ENCODE measurements at places on chromosomes 2 and 18.

DNA sequence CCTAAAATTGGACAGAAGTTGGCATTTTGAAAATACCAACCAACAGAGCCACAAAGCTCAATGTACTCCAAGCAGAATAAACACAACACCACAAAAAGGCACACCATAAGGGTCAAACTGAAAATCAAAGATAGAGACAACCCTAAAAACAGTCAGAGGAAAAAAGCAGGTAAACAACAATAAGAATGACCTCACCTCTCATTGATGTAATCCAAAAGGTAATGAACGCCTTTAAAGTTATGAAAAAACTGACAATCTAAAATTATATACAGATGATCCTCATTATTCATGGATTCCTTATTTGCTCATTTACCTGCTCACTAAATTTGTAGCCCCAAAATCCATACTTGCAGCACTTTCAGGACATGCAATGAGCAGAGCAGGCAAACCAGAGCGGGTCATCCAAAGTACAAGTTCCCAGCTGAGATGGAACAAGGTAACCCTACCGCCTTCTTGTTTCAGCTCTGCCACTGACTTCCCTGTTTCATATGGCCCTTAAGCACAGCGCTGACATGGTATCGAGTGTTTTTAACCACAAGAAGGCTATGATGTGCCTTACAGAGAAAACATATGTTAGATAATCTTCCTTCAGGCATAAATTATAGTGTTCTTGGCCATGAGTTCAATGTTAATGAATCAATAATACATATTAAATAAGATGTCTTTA lies 17.0 kb downstream of the RTN4 start:
- DNase-seq, result no peak

DNA sequence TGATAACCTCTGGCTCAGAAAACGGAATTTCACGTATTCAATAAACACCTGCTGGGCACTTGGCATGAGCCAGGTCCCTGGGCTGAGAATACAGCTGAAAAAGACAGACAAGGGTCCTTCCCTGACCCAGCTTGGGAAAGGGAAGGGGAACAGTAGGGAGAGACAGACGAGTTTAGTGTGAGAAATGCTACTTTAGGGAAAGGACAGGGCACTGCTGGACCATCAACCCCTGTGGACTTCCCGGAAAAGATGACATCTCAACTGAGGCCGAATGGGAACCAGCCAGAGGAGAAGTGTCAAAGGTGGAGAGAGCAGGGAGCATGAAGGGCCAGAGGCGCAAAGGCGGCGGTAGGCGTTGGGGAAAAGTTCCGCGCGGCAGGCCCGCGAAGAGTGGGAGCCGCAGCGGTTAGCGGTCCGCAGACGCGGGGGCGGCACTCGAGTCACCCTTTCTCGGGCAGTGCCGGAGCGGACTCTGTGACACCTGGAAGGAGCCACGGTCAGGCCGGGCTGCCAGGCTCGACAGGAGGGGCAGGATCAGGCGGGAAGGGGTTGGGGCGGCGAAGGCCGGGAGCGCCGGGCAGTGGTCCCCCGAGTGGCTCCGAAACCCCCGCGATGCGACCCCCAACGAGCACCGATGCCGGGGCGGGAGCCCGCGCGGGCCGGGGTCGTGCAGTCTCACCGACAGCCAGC lies 519 bp downstream of the TEX261 start:
- DNase-seq, result no peak

DNA sequence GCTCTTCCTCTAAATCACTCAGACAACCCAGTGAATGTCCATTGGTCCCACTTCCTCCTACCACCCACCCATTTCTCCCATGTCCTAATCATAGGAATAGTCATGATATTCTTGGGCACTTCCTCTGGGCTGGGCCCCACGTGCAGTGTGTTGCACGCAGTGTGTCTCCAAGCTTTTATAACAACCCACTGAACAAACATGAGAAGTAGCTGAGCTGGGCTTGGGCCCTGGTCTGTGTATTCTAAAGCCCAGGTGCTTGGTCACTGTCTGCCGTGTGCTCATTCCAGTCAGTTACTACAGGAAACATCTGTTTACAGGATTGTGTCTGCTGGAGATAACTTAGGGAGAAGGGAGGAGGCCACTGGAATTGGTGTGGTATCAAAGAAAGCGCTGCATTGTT lies 64.2 kb upstream of the THOC1 start:
- no peak for DNase-seq

GRCh38 chr18:53457068-53457467 lies 767.4 kb downstream of the MBD2 start:
- DNase-seq, result no peak

- DNase-seq, result no peak
These were observed 893.8 kb upstream of the CELF4 start for GRCh38 chr18:38459131-38459994.

DNA sequence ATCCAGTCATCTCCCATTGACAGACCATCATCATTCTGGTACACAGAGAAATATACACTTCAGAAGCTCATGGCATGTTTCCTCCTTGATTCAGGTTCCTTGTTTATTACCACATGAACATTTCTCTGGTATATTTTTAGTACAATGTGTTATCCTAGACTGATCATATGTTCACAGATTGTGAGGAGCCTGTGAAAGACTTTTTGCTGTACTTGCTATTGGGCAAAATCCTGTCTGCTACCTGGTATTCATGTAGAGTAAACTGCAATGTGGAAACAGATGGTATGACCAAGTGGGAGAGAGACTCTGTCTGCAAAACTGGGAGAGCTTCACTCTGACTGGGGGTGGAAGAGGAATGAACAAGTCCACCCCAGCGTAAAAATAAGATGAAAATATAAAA lies 657.2 kb downstream of the IRS1 start:
- no peak for DNase-seq

GRCh38 chr2:53442093-53442492 lies 325.5 kb upstream of the CHAC2 start:
- no peak for DNase-seq

GRCh38 chr18:68662754-68663153 lies 52.2 kb downstream of the TMX3 start:
- DNase-seq, result no peak

GRCh38 chr2:8587920-8588830 lies 93.7 kb upstream of the ID2 start:
- DNase-seq, result no peak

- no peak for DNase-seq
These were observed 167.2 kb downstream of the TRIB2 start for GRCh38 chr2:12883906-12884305.

GRCh38 chr18:25962176-25962575 lies 128.2 kb downstream of the SS18 start:
- no peak for DNase-seq

GRCh38 chr18:29154196-29154757 lies 977.3 kb upstream of the CDH2 start:
- DNase-seq, result no peak

DNA sequence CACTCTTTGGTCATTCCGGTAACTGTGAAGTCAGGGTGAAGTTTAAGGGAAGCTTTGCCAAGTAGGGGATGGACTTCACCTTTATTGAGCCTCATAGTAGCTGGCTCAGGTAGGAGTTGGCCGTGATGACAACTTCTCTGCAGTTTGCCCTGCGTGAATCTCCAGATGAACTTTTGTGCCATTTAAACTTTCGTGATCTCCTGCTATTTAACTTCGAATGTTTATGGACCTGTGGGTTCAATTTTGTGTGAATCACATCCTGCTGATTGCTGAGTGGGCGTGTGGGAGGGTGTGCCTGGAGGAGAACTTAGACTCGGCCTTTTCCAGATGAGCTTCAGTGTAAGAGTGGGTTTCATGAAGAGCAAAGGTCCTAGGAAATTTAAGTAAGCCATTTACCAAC lies 4.2 kb downstream of the UGT1A1 start:
- no peak for DNase-seq

GRCh38 chr2:112474844-112475486 lies 7.0 kb upstream of the TTL start:
- DNase-seq, result no peak

- no peak for DNase-seq
These were observed 4.0 kb downstream of the KIF1A start for GRCh38 chr2:240815761-240816583.

DNA sequence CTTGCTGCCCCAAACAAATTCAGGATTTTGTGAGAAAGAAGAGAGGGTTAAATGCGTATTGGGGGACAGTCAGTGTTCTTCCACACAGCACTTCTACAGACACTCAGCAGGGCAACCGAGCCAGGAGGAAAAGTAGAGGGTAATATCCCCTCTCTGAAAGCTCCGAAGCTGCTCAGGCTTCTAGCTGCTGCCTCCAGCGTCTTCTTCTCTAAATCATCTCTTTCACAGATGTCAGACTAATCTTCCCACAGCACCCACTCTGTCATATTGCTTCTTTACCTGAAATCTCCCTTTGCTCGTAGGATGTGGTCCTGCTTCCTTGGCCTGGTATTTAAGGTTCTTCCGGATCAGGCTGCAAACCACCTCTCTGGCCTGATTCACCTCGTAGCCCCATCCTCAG lies 117.6 kb upstream of the HAAO start:
- DNase-seq, result no peak

GRCh38 chr2:117502121-117502520 lies 312.4 kb upstream of the DDX18 start:
- DNase-seq, result no peak

DNA sequence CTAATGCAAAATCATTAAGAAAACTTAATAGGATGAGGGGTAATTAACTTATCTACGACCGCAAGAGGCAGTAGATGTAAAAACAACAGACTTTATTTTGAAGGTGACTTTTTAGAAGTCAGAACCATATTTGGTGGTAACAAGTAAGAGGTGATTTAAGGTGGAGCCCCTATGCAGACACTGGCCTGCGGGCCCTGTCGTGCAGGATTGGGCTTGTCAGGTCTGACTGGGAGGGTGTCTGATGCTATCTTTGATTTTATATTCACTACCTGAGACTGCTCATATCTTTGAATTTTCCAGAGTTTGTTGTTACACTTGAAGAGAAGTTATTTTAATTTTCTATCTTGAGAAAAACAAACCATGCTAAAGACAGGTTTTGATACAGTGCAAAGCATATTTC lies 29.1 kb upstream of the SCLY start:
- DNase-seq, result no peak

- no peak for DNase-seq
These were observed 124.9 kb downstream of the GLI2 start for GRCh38 chr2:120860579-120860922.

- no peak for DNase-seq
These were observed 105.9 kb upstream of the RMDN2 start for GRCh38 chr2:37819186-37819585.

GRCh38 chr2:182904844-182905243 lies 38.4 kb upstream of the FRZB start:
- no peak for DNase-seq

GRCh38 chr2:36716111-36716510 lies 19.6 kb downstream of the VIT start:
- DNase-seq, result no peak

- no peak for DNase-seq
These were observed 164.6 kb upstream of the RMP24 start for GRCh38 chr18:35807811-35808335.

GRCh38 chr2:13607139-13607538 lies 890.4 kb downstream of the TRIB2 start:
- no peak for DNase-seq

DNA sequence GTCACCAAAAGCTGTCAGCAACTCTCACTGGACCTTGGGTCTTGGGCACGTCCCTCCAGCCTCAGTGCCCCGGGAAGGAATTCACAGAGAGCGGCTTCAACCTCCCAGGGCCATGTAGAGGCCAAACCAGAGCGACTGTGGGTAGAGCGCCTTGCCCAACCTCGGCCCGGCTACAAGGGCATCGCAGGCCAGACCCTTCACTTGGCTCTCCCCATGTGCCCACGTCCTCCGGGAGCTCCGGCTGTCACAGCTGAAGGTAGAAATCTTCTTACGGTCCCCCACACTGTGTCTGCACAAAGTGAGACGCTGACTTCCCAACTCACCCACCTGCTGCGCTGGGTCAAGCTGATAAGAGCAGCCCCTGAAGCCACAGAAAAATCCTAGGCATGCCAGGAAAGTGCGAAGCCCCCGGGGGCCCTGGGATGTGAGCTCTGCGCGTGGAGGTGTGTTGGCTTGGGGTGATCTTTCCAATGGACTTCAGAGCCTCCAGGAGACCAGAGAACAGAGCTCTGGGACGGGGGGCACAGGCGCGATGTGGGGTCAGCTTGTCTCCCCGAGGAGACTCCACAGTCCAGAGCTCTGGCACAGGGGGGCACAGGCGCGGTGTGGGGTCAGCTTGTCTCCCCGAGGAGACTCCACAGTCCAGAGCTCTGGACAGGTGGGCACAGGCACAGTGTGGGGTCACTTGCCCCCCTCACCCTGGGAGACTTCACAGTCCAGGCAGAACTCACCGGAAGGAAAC lies 105.5 kb downstream of the RTP5 start:
- DNase-seq, result no peak

DNA sequence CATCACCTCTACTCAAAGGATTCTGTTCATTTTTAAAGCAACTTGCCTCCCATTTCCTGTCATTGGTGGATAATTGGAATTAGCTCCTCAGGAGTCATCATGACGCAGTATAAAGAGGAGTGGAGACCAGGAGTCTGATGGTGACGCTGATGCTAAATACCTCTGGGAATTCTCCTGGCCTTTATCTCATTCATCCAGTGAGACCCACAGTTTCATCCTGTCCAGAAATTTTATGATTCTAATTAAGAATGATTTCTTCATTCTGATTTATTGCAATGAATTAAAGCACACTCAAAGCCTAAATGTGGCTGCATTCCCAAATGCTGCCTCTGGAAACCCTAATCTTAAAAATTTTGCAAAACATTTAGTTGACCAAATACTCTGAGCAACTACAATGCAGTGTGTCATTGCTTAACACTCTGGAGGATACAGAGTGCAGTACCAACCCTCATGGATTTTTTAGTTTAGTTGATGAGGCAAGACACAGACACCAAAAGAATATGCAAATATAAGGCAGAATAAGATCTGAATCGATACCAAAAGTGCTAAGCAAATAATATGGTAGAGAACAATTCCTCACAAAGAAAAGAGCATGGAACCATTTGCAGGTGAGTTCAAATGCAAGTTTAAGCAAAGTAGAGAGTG lies 236.2 kb downstream of the ETAA1 start:
- DNase-seq, result no peak

GRCh38 chr18:61203151-61203550 lies 130.1 kb upstream of the CDH20 start:
- no peak for DNase-seq

- no peak for DNase-seq
These were observed 95.3 kb upstream of the PARD3B start for GRCh38 chr2:204449977-204450376.

- no peak for DNase-seq
These were observed 107.1 kb downstream of the TMX3 start for GRCh38 chr18:68607852-68608251.
